Foreskin fibroblast (primary cell): ENCODE measurements at places on chromosomes 6 and 20.

GRCh38 chr6:161188547-161189465 is 85.1 kb downstream of the AGPAT4 start:
- DNase-seq: no peak

DNA sequence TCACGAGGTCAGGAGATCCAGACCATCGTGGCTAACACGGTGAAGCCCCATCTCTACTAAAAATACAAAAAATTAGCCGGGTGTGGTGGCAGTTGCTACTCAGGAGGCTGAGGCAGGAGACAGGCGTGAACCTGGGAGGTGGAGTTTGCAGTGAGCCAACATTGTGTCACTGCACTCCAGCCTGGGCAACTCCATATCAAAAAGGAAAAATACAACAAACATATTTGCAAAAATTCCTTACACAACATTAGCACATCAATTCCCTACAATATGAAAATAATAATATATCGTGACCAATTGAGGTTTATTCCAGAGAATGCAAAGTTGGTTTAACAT is 38.8 kb upstream of the PLEKHG1 start:
- no peak for DNase-seq

DNA sequence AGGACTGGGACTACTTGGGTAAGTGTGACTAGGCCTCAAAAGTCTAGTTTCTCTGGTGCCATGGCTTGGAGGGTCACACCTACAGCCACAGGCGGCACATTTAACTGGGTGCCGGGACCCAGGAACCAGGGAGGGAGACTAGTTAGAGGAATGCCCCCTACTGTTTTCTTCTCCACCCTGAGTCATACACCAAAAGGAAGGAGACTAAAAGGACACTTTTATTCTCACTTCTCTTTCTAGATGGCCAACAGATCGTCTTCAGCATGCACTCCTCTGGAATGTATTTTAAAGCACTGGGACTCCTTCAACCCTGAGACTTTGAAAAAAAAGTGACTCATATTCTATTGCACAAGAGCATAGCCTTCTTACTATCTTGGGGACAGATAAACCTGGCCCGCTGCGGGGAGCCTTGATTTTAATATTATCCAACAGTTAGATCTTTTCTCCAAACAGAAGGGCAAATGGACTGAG is 33.4 kb downstream of the PLN start:
- peak; percentile 78 for DNase-seq

DNA sequence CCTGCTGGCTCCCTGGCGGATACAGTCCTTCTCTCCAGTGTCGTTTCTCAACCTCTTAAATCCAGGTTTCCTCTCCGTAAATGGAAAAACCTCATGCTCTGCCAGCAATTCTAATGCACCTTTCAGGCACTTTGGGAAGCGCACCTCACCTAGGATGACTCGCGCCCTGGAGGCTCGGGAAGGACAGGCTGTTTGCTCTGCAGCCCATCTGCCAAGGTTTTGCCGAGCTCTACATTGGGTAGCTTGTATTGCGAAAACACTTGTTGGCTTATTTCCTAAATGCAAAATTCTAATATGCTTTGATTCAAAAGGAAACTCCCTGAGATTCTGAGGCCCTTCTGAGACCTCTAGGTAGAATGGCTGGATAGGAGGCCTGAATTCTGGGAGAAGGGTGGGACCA is 102.6 kb upstream of the MLN start:
- DNase-seq: no peak

DNA sequence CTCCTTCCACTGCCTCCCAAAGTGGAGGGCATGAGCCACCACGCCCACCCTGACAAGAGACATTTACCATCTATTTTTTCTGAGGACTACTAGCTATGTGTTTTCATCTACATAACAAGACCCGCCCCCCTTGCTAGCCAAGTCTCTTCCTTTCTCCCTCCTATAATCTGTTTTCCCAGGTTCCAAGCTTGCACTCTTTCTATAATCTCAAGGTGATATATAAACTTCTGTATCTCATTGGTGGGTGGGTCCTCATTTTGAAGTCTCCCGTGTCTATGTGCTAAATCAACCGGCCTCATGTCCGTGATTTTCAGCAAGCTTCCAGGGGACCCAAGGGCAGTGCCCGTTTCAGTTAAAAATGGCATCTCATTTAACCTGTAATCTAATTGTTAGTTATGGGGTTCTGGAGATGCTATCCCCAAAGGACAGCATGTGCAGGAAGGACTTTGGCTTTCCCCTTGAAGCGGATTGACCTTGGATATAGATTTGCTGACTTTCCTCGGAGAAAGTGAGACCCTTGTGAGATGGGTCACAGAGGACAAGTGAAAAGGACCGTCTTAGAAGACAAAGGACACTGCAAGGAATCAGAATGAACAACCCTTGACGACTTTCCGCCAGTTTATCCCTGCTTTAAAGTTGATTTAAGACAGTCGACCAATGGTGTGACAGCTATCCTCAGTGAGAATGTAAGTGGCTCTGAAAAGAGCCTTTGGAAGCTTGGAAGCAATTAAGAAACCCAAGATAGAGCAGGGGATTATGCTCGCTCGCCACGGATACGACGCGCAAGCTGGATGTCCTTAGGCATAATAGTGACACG is 22.4 kb downstream of the OR2B2 start:
- no peak for DNase-seq

- DNase-seq: no peak
Observed at GRCh38 chr6:66423047-66423446, 716.0 kb upstream of the EYS start.

- DNase-seq: peak; percentile 82
Observed at GRCh38 chr6:133705731-133706130, 183.2 kb upstream of the TCF21 start.

DNA sequence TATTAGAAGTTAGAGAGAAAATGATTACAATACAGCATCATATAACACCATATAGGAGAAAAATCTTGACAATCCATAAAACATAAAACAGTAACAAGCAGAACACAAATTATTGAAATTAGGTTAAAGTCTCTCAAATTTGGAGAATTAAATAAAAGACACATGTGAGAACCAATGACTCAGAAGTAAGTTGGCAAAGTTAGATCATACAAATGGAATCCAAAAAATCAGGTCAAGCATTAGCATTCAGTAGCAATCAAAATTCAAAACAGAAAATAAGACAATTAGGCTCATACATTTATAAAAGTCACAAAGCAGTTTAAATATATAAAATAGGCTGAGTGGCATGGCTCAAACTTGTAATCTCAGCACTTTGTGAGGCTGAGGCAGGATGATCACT is 775.6 kb downstream of the PHF3 start:
- DNase-seq: no peak

GRCh38 chr20:31894980-31895675 is 24.7 kb downstream of the TTLL9 start:
- peak; percentile 52 for DNase-seq

GRCh38 chr6:131381709-131382093 is 191.3 kb upstream of the ARG1 start:
- peak; percentile 60 for DNase-seq

DNA sequence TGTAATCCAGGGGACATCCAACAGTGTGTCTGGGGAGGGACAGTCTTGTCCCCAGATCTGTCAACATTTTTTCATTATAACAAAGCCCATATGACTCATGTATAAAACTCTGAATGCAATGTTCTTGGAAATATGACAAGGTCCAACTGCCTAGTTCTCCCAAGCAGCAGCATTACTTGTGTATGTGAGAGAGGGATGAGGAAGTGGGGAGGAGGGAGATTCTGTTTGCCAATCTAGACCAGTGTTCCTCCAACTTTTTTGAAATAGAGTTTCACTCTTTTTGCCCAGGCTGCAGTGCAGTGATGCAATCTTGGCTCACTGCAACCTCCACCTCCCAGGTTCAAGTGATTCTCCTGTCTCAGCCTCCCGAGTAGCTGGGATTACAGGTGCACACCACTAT is 394.8 kb downstream of the DHX35 start:
- DNase-seq: no peak

DNA sequence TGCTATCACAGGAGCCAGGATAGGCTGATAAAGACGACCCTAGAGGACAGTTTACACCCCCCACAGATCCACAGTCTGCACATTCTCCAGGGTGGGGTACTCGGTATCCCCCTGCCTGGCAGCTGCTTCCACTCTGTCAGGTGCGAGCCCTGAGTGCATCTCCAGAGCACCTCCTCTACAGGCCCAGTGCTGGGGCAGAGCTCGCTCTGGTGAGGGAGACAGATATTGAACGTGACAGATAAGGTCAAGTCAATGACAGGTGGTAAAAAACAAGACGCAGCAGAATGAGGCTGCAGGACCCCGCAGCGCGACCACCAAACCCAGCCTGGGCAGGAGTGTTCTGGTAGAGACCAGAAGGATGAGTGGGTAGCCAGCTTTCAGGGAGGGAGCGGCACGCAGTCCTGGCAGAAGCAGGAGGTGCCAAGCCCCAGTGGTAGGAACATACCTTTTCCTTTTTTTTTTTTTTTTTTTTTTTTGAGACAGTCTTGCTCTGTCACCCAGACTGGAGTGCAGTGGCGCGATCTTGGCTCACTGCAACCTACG is 12.4 kb upstream of the MYL9 start:
- no peak for DNase-seq

DNA sequence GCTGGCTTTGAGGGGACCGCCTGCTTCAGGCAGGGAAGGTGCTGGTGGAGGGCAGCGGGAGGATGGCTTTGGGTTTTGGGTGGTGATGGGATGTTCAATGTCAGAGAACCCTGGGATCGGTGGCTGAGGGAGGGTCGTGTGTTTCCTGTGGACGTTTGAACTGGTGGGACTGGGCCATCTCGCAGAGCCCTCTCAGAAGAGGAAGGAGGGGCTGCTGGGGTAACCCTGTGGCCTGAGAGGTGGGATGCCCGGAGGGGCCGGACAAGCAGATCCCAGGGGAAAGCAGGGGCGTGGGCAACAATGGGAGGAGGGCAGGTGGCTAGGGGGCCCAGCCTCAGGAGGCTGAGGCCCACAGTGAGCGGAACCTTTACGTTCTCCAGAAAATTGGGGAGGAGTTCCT is 34.9 kb downstream of the PYGB start:
- no peak for DNase-seq
